Naive B cell (primary cell): ENCODE measurements at places on chromosomes 5 and 9. TPM values are rescaled to one million over a fixed set of nuclear protein-coding genes. Genes with fewer than 3 reads are reported as not detected.
A peak's percentile ranks its signal among the peaks of the same experiment; 100 is the strongest.

SLC36A2 gene
- not detected for polyA plus RNA-seq

PCDH12 gene
- polyA plus RNA-seq = 0.10 TPM

HNRNPH1 gene
- 114 TPM for polyA plus RNA-seq

TNFSF8 gene
- 0.42 TPM for polyA plus RNA-seq

SAPCD2 gene
- polyA plus RNA-seq = not detected

WNK2 gene
- polyA plus RNA-seq = not detected

OBP2B gene
- not detected for polyA plus RNA-seq

QSOX2 gene
- polyA plus RNA-seq = 4.6 TPM

TUSC1 gene
- 1.8 TPM for polyA plus RNA-seq

FOXD4 gene
- polyA plus RNA-seq = not detected

ARL14EPL gene
- polyA plus RNA-seq = not detected

LHX3 gene
- not detected for polyA plus RNA-seq

PHF24 gene
- polyA plus RNA-seq = not detected

NR6A1 gene
- polyA plus RNA-seq = not detected

- no peak for DNase-seq
Observed at GRCh38 chr5:106510321-106510720, 1160.4 kb downstream of the EFNA5 start.

- no peak for DNase-seq
Observed at GRCh38 chr5:141272906-141273305, 27.7 kb downstream of the PCDHB15 start.

- no peak for DNase-seq
Observed at GRCh38 chr9:131442351-131442750, 48.5 kb downstream of the PRRC2B start.

GRCh38 chr5:15902066-15902465, 277.5 kb downstream of the MARCHF11 start:
- DNase-seq = no peak

- no peak for DNase-seq
Observed at GRCh38 chr5:171268700-171269620, 40.1 kb upstream of the TLX3 start.

DNA sequence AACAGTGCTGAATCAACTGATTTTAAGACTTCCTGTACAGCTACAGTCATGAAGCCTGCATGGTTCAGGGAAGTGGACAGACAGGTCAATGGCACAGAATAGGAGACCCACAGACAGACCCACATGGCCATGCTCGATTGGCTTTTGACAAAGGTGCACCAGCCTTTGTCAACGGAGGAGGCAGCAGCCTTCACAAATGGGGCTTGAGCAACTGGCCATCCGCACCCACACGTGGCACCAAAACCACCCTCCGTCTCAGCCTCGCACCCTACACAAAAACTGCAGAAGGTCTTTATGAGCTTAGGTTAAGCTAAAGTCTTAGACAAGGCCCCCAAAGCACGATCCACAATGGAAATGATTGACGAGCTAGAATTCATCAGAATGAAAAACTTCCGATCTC, 59.5 kb upstream of the UBAC1 start:
- DNase-seq = no peak

GRCh38 chr5:136042665-136043121, 13.9 kb downstream of the TGFBI start:
- DNase-seq = no peak

- no peak for DNase-seq
Observed at GRCh38 chr9:114694719-114695269, 12.8 kb upstream of the TEX48 start.

GRCh38 chr5:91092859-91093783, 290.0 kb downstream of the ARRDC3 start:
- DNase-seq = no peak

- no peak for DNase-seq
Observed at GRCh38 chr5:130295235-130295634, 391.0 kb downstream of the CHSY3 start.

GRCh38 chr5:59325070-59325469, 568.5 kb downstream of the PDE4D start:
- DNase-seq = no peak

GRCh38 chr9:37350486-37351190, 71.9 kb upstream of the GRHPR start:
- no peak for DNase-seq

GRCh38 chr5:148791334-148791667, 35.1 kb upstream of the ADRB2 start:
- DNase-seq = no peak

DNA sequence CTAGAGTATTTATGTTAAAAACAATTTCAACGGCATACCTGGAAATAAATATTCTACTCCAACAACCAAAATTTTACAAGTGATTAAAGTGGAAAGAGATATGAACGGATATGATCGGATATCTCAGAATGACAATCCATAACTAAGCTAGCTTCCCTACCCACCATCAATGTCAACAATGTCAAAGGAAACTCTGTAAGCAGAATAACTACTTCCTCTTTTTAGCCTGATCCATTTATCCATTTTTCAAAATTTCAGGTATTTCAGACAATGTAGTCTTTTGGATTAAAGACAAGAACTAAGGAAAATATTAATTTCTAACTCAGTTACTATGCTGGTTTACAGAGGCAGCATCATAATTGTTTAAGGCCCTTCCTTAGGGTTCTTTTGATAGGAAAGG, 188.7 kb downstream of the DENND1A start:
- no peak for DNase-seq

GRCh38 chr5:5421149-5421960, 1.1 kb upstream of the ICE1 start:
- peak; percentile 27 for DNase-seq

GRCh38 chr5:53206562-53206961, 97.0 kb upstream of the MOCS2 start:
- DNase-seq = no peak

DNA sequence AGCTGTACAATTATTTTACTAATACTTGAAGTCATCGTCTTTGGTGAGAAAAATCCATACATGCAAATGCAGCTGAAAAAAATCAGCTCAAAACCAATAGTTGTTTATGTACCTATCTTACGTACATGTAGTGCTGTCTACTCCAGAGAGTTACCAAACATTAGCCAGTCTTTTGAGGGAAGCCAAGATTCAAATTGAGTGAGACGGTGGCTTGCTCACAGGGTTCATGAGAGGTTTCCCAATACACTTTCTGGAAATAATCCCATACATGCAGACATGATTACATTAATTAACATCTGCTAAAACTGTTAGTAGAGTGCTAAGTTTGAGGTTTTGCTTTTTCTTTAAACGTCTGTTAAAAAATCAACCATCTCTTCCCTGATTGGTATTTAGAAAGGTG, 2.3 kb downstream of the C9orf72 start:
- DNase-seq = no peak

DNA sequence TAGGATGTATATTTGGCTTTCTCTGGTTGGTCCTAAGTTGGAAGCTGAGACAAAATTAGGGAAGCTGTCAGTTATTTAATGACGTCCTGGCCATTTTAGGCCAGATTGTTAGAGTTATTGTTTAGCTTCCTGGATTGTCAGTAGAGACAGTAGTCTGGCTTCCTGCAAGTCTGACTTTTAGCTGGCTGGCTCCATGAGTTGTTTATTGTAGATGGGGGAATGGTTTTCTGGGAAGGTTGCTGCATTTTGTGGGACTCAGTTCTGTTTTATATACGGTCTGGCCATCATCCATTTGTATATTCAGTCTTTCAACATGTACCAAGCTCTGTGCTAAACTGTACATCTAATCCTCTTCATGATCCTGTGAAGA, 68.3 kb downstream of the SGCD start:
- DNase-seq = no peak

DNA sequence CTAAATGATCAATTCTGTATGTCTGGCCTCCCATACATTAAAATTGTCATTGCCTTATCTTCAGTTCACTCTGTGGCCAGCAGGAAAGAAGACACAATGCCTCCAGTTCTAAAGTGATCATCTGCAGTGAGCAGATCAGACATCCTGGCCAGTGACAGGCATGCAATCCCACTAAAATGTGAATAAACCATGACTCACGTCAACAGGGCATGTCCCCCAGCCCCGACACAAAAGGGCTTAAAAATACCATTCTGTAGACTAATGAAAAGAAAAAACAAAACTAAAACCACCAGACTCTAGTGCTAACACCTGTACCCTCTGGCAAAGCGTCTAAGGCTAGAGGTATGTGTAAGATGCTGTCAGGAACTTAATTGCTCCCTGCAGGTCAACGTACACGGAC, 38.5 kb downstream of the DDX31 start:
- DNase-seq = no peak

DNA sequence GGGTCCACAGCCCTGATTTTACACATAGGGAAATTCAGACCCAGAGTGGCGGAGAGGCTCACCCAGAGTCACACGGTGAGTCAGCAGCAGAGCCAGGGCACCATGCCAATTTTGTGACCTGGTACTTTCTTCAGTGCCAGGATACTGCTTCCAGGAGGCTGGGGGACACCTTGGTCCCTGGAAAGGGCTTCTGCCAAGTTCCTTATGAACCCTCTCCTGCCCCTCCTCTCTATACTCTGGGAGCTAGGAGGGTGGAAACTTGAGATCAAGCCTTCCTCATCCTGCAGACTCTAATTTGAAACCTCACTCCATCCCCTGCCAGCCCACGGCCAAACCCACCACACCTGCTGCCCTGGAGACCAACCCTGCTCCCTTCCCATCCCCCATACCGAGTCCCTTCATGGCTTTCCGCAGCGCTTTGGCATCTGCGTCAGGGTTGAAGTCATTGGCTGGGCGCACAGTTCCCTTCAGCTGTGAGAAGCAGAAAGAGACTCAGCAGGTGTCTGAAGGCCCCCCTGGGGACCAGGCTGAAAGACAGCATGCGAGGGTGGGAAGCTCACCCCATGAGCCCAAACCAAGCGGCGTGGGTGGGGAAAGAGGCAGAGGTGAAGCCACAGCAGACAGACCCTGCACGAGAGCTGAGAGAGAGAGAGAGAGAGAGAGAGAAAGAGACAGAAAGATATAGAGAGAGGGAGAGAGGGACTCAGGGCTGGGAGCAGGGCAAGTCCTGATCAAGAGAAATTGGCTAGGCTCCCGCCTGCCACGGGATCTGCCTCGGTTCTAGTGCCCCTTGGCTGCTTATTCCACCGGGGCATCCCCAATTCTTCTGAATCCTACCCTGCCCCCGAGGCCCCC, 33.5 kb downstream of the ANXA6 start:
- peak; percentile 95 for DNase-seq

- DNase-seq = no peak
Observed at GRCh38 chr5:34415559-34416198, 240.4 kb upstream of the RAI14 start.
